Activated T-helper 1 cell treated with anti-CD3 and anti-CD28 coated beads, Interleukin-2, amount 50 U/mL, for 16 hours (primary cell): ENCODE measurements at places on chromosomes 4 and X.

DNA sequence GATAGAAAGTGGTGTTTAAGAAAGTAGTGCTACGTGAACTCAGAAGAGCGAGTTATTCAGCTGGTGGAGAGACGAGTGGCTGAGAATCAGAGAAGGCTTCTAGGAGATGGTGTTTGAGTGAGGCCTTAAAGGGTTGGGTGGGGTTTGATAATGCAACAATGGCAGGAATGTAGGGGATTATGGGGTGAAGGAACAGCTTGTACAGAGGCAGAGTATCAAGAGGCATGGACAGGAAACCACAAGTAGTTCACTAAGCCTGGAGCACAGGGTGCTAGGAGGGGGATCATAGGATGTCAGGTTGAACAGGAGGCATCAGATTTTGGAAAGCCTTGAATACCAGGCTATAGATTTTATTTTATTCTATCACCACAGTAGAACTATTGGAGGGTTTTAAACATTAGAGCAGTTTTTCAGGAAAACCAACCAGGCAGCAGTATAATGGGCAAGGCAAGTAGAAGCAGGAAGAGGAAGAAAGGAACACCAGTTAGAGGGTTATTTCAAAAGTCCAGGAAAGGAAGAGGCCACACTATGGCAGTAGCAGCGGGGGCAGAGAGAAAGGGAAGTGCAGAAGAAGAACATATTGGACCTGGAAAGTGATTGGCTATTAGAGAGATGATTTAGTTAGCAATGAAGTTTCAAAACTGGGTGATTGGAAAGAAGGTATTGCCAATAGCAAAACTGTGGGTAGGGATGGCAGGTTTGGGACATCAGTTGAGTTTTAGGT is 99.2 kb downstream of the DOCK11 start:
- no peak for DNase-seq

GRCh38 chrX:19683817-19684216 is 168.5 kb upstream of the MAP3K15 start:
- DNase-seq: no peak

- DNase-seq: no peak
These were observed 49.2 kb downstream of the FHIP1A start for GRCh38 chr4:151458148-151458547.

DNA sequence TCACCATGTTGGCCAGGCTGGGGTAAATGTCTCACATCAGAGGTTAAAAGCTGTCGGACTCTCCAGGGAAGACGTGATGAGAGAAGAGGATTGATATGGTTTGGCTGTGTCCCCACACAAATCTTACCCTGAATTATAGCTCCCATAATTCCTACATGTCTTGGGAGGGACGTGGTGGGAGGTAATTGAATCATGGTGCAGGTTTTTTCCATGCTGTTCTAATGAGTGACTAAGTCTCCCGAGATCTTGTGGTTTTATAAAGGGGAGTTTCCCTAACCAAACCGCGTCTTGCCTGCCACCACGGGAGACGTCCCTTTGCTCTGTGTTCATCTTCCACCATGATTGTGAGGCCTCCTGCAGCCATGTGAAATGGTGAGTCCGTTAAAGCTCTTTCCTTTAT is 64.4 kb downstream of the ASMT start:
- DNase-seq: no peak

DNA sequence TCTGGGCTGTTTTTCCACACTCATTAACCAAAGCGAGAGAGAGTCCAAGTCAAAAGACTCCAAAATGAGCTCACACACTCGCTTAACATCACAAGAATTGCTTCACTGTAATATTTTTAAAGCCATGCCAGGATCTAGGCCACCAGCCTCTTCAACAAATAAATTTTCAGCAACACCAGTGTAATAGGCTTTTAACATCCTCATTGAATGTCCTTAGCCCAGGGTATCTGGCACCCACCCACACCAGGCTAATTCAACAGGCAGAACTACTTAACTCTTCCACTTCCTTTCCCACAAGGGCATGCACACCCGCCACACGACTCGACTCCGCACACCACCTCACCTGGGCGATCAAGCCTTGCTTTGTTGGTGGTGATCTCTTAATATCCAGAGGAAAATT is 34.2 kb downstream of the FAT1 start:
- DNase-seq: no peak

GRCh38 chr4:154485127-154485773 is 6.3 kb downstream of the DCHS2 start:
- no peak for DNase-seq

DNA sequence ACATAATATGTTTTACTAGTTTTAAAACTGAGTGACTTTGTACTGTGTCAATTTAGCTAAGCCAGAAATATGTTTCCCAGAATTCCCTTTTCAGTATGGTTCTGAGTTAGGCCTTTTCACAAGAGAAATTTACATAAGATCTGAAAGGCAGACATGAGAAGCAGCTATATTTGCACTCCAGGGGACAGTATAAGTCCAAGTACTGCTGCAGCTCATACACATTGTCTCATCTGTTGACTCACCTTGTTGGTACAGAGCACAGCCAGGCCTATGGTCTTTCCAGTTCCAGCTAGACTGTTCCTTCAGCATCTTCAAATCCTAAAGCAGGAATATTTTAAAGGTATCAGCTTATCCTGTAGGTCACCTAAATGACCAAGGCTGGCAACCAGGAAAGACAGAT is 53.5 kb downstream of the BMP3 start:
- DNase-seq: no peak

DNA sequence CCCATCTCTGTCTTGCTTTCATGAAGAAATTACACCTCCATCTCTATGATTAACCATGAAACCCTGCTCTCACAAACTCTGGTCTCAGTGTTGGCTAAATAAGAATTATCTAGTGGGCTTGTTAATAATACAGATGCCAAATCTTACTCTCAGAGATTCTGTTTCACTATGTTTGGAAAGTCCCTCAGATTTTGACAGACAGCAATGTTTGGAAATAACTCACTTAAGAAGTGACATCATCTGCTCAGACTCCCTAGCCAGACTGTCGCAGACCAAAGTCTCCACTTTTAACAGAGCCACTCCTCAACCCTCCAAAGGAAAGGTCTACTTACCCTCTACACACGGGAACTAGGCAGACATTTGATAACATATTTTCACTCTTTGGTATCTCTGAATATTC is 328.5 kb upstream of the FGF16 start:
- DNase-seq: no peak

GRCh38 chrX:39196192-39197102 is 395.2 kb downstream of the MID1IP1 start:
- no peak for DNase-seq

DNA sequence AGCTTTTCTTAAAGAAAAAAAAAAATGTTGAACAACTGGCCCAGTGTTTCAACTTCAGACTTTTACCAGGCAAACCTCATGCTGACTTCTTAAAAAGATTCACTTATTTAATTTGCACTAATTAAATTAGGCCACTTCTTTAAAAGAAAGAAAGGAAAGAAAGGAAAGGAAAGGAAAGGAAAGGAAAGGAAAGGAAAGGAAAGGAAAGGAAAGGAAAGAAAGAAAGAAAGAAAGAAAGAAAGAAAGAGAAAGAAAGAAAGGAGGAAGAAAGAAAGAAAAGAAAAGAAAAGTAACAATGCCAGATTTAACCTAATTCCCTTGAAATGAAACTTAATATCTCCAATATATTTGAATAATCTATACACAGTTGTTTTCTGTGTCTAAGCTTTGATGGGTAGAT is 71.4 kb upstream of the PRPS2 start:
- DNase-seq: no peak

DNA sequence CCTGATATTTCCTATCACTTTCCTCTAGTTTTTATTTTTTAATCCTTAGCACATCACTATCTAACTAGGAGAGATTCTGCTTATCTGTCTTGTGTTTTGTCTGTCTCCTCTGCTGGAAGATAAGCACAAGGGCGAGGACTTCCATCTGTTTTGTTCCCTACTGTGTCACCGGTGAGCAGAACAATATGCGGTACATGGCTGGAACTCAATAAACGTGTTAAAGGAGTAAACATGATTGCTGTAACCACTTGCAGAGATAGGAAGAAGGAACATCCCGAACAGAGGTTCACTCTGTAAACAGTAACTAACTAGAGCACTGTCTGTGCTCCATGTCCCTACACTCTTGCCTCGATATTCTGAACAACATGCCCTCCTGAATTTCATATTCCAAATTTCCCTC is 5.2 kb downstream of the HS3ST1 start:
- DNase-seq: no peak

DNA sequence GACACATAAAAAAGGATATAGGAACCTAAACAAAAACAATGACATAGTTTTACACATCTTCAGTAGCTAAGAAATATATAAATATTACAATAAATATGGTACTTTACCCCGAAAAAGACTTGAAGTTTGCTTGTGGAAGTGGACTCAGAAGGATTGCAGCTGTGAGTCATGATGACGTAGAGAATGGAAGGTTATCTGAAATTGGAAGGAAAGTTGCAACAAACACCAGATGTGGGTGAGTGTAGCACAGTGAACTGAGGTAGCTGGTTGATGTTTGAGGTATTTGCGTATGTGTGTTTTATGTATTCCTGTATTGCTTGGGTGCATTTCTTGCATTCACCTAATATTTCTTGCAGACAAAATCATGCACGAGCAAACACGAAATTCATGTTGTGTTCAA is 113.0 kb downstream of the ARX start:
- no peak for DNase-seq

GRCh38 chr4:6773106-6773505 is 9.4 kb upstream of the KIAA0232 start:
- DNase-seq: no peak

DNA sequence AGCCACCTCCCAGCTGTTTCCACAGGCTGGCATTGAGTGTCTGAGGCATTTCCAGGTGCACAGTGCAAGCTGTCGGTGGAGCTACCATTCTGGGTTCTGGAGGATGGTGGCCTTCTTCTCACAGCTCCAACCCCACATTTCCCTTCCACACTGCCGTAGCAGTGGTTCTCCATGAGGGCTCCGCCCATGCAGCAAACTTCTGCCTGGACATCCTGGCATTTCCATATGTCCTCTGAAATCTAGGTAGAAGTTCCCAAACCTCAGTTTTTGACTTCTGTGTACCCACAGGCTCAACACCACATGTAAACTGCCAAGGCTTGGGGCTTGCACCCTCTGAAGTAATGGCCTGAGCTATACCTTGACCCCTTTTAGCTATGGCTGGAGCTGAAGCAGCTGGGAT is 10.3 kb upstream of the FRMPD4 start:
- no peak for DNase-seq

GRCh38 chr4:172750910-172751309 is 417.7 kb upstream of the GALNT7 start:
- no peak for DNase-seq

GRCh38 chrX:20144491-20144890 is 2.9 kb upstream of the EIF1AX start:
- DNase-seq: no peak

DNA sequence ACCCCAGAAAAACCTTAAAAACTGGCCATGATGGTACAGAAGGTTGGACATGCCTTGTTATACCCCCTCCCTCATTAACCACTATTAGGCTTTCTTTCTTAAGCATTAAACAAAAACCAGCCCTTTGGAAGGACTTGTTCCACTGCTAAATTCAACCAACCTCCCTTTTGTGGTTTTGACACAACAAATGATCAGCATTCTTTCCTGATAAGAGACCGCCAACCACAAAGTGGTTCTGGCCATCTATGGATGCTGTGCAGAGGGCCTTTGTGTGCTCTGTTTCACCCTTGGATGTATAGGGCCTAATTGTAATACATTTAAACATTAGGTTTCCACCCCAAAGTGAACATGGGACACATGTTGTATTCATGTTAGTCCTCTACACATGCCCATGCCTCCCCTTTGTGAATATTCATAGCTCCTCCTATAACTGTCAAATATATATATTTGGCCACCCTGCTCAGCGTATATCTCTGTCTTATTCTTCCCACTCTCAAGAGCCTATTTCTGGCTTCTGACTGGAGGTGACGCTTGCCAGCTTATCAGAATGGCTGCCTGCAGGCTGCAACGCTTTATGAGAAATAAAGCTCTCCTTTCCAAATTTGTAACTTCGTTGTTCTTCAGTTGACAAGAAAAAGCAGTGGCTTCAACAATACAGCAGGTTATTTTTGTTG is 126.6 kb downstream of the NPNT start:
- no peak for DNase-seq

GRCh38 chr4:53924333-53925049 is 139.9 kb downstream of the CHIC2 start:
- no peak for DNase-seq

GRCh38 chrX:45602151-45602550 is 401.5 kb upstream of the DIPK2B start:
- DNase-seq: no peak

DNA sequence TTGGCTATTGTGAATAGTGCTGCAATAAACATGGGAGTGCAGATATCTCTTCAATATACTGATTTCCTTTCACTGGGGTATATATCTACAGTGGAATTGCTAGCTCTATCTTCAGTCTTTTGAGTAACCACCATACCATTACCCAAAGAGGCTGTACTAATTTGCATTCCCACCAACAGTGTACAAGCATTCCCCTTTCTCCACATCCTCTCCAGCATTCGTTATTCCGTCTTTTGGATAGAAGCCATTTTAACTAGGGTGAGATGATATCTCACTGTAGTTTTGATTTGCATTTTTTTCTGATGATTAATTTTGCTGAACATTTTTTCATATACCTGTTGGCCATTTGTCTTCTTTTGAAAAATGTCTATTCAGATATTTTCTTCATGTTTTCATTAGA is 110.3 kb downstream of the PRDM5 start:
- no peak for DNase-seq

DNA sequence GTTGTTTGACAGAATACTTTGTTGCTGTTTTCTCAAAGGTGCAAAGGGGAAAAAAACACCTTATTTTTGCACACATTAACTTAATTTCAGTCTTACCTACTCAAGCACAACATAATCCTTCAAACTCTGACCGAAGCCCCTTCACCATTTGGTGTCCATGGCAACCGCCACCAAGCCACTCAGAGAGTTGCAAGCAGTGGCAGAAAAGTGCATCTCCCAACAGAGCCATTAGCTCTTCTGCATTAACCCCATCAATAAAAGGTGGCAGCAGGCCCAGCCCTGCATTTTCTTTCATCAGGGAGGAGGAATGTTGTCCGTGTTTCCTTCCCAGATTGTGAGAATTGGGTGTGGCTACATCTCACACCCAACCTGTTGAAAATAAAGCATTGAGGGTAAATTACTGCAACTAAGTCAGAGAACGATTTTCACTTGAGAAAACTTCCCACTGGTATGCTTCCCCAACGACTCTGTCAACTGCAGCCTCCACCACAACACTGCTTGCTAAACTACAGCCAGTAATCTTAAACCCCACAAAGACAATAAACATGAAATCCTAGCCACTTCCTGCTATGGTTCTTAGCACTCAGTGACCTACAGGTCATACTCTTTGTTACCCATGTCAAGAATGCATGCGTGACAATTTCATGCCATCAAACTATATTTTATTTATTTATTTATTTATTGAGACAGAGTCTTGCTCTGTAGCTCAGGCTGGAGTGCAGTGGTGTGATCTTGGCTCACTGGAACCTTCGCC is 154.0 kb downstream of the GRIA3 start:
- DNase-seq: no peak

- DNase-seq: no peak
These were observed 44.6 kb upstream of the FGFBP2 start for GRCh38 chr4:16007471-16008095.

- no peak for DNase-seq
These were observed 68.4 kb upstream of the RELL1 start for GRCh38 chr4:37754410-37755185.

- no peak for DNase-seq
These were observed 253.7 kb upstream of the ANXA10 start for GRCh38 chr4:167838686-167839085.

- no peak for DNase-seq
These were observed 354.8 kb downstream of the MID1IP1 start for GRCh38 chrX:39156051-39156450.
